ENCODE measurements at places on chromosomes 3 and 15.

DNA sequence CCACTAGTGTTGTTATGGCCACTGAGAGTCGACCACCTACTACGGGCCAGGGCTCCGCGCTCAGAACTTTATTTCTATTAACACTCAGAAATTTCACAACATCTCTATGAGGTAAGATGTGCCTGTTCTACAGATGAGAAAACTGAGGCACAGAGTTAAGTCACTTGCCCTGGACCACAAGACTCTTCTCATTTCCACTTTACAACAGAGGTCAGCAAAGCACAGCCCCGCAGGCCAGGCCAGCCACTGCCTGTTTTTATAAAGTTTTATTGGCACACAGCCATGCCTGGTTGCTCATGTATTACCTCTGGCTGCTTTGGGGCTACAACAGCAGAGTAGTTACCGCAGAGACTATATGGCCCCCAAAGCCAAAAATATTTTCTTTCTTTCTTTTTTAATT, 503.6 kb downstream of the SHQ1 start:
- DNase-seq = no peak

DNA sequence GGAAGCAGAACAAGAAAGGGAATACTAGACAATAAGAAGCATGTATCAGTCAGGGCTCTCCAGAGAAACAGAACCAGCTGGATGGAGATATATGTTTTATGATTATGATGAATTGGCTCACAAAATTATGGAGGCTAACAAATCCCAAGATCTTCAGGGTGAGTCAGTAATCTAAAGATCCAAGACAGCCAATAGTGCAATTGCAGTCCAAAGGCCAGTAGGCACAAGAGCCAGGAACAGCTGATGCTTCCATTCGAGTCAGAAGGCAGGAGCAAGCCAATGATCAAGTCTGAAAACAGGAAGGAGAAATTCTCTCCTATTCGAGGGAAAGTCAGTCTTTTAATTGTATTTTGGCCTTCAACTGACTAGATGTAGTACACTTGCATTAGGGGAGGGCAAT, 164.9 kb upstream of the ST8SIA2 start:
- no peak for DNase-seq

- no peak for DNase-seq
Measured at GRCh38 chr3:135416182-135416581, 549.3 kb upstream of the PPP2R3A start.

GRCh38 chr3:73235768-73236167, 174.3 kb downstream of the EBLN2 start:
- no peak for DNase-seq

DNA sequence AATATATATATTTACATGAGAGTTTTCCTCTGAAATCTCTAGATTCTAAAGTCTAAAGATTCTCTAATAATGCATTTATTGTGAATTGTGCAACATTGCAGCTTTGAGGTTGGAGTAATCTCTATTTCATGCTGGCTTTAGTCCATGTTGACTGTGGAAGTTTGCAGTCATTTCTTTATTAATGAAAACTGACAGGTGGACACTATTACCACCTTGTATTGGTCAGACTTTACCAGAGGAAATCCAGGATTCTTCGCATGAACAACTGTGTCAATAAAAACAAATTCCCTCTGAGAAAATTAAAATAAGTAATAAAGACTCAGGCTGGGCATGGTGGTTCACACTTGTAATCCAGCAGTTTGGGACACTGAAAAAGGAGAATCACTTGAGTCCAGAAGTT, 274.1 kb downstream of the SHQ1 start:
- no peak for DNase-seq

- no peak for DNase-seq
Measured at GRCh38 chr15:28943611-28944230, 57.9 kb downstream of the APBA2 start.

DNA sequence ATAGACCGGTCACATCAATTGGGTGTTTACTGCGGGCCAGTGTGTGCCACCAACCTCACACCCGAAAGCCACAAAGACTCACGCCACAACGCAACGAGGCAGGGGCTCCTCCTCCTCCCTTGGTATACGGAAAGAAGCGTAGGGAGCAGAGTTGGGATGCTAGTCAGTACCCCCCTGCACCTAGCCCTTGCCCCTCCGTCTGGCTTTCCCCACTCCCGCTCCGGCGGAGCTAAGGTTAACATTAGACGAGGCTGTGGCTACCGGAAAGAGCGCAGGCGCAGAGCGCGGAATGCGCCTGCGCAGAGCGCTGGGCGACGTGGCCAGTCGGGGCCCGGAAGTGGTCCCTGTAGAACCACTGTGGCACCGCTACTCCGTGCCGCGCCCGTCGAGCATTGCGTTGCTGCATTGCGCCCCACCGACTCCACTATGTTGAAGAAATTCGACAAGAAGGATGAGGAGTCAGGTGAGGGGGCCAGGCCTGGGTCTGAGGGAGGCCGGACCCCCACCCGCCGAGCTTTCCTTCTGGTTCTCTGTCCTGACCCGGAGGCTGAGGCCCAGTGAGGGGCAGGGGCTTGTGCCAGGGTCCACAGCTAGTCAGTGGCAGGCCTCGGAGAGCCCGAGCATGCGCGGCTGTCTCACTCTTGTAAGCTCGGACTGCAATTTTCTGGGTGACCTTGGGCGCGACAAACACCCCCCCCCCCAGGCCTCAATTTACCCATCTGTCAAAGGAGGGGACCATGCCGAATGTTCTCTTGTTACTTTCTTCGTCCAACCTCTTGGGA, at the start of gene COPG1:
COPG1 (plus strand) TSS at position 323 of the 782 bp plus-strand sequence; CDS start at position 427, 104 bp downstream.
- DNase-seq = peak; percentile 87

- peak; percentile 50 for DNase-seq
Measured at GRCh38 chr3:13072600-13073325, 466 bp downstream of the IQSEC1 start.

DNA sequence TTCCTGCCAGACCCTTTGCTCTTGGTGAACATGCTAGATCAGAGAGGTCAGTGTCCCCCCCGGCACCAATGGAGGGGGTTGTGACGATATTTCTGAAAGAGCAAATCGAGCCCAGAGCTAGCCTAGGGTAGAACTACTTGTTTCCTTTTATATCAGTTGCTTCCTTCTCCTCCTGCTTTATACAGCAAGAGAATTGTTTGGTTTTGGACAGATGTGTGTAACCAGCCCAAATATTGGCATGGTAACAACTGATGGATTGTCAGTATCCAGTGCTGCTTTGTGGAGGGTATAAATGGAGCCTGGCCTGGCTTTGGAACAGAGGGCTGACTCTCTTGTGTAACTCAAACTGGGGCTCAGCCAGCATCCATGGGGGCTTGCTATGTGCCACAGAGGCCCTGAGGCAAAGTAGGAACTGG, 27.2 kb downstream of the SNX1 start:
- DNase-seq = no peak

GRCh38 chr15:83110381-83110780, 2.9 kb downstream of the TM6SF1 start:
- DNase-seq = no peak

GRCh38 chr3:98068824-98069223, 18.1 kb upstream of the OR5AC2 start:
- no peak for DNase-seq

DNA sequence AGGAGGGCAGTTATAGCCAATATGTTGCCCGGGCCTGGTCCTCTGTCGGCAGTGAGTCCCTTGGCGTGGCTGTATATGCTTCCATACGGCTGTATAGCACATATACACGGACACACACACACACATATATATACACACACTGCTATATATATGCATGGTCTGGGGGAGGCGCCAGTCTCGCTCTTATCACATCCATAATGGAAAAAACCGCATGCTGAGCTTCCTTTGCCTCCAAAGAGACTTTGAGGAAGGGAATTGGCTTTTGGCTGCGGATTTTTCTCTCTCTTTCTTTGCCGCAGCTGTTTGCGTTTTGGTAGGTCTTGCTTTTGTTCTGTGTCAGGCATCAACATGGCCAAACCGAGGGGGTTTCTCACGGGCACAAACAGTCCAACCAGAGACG, 11.3 kb upstream of the TMEM115 start:
- DNase-seq = no peak

DNA sequence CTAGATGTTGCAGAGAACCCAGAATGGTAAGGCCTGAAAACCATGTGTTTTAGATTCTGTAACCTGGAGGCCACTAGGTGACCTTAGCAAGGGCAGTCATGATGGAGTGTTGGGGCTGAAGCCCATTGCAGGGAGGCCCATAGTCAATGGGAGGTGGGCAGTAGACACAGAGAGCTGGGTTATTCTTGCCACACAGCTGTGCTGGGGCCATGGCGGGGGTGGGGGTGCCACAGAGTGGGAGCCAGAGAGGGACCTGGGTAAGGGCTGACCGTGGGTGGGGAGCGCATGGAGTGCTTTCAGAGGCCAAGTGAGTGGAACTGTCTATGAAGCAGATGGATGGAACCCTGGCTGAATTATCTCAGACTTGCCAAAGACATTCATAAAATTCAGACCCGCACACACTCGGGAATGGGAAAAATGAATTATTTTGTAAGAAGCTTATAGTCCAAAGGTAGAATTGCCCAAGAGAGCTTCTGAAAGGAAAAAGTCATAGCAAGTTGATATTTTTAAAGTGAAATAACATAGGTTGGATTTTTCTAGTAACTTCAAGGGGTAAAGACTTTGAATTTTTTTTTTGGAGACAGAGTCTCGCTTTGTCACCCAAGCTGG, 53.9 kb downstream of the SMAD3 start:
- no peak for DNase-seq
